Endothelial cell of umbilical vein (primary cell): ENCODE measurements at places on chromosomes 16 and 17. TPM values are rescaled to one million over a fixed set of nuclear protein-coding genes. Genes with fewer than 3 reads are reported as not detected.

NPTX1 gene
- not detected in 2 replicates for total RNA-seq

MPV17L gene
- total RNA-seq, result 0.22 and 0.32 TPM in 2 replicates

STH gene
- total RNA-seq, result not detected in 2 replicates

CSF3 gene
- total RNA-seq, result 2.4 and 2.9 TPM in 2 replicates

LITAFD gene
- not detected in 2 replicates for total RNA-seq

CTRB2 gene
- total RNA-seq, result not detected in 2 replicates
